ENCODE measurements at places on chromosomes 12 and 14. TPM values are rescaled to one million over a fixed set of nuclear protein-coding genes. Genes with fewer than 3 reads are reported as not detected.

The ALDH6A1 gene
- total RNA-seq: 32.2 TPM

The CDCA3 gene
- 4.1 TPM for total RNA-seq

The DHRS4 gene
- 6.3 TPM for total RNA-seq

The EGLN3 gene
- total RNA-seq: 8.5 TPM

The RNASE1 gene
- 7.8 TPM for total RNA-seq

The NR1H4 gene
- 0.31 TPM for total RNA-seq

The TAS2R42 gene
- total RNA-seq: not detected

The PRPH gene
- 2.2 TPM for total RNA-seq

The CNTN1 gene
- total RNA-seq: 297 TPM

The RND1 gene
- 29.1 TPM for total RNA-seq

The KRT72 gene
- total RNA-seq: not detected

The FAM186B gene
- total RNA-seq: not detected

The ADAMTS20 gene
- 0.94 TPM for total RNA-seq

The UNC79 gene
- 94.2 TPM for total RNA-seq

The NOPCHAP1 gene
- 26.6 TPM for total RNA-seq

The DIO3 gene
- not detected for total RNA-seq

The SIX6 gene
- not detected for total RNA-seq

The KLRG1 gene
- total RNA-seq: 19.7 TPM

The HPD gene
- total RNA-seq: not detected

The MUCL1 gene
- total RNA-seq: not detected

The MTERF2 gene
- 20.7 TPM for total RNA-seq

The TTC9 gene
- 26.9 TPM for total RNA-seq

The ANKRD33 gene
- total RNA-seq: not detected

The MYO1H gene
- total RNA-seq: 0.31 TPM

The RPL10L gene
- total RNA-seq: not detected

Measured in parietal lobe (tissue), 2 donors.